ENCODE measurements at places on chromosomes 12 and 14.

DNA sequence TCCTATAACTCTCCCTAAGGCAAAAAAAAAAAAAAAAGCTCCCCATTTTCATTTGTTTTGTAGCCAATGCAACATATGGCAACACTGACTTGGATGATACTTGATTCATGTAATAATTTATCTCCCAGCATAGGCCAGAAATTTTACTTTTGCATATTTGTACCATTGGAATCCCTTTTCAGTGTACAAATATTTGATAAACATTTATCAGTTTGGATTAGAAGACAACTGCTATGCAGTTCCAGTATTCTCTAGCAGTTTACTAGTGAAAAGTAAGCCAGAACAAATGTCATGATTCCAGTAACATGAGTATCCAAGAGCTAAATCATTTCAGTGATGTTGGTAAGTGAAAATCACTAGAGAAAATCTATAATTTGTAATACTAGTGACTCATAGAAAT lies 392.3 kb downstream of the CCER1 start:
- DNase-seq = no peak

GRCh38 chr12:47766502-47767215 lies 6.4 kb upstream of the SLC48A1 start:
- no peak for DNase-seq

DNA sequence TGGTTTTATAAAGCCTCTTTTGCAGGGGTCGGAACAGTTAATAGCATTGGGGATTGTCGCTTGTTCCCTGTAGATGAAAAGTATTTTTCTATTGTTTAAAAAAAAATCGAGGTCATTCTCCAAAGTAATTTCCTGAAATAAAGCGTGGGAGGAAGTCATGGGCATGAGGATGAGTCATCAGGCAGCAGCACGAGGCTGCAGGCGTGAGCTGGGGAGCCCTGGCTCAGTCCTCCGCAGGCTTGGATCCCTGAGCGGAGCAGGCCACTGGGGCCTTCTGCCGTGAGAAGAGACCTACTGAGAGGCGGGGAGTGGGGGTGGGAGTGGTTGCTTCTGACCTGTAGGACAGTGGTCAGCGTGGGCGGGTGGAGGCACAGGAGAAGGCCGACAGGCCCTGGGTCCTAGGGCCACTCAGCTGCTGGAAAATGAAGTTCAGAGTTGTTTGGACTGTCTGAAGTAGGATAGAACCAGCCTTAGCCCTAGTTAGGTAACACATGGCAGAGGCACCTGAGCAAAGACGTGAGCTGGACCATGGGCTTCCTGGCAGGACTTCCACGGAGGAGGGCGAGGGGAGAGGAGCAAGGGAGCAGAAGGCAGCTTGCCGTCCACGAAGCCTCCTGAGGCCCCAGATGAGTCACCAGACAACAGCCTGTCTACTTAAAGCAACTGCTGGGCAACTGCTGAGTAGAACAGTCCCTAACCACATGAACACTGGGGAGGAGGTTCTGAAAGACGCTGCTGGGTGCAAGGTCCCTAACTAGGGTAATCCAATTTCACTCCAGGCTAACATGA lies 21.1 kb upstream of the LGALS3 start:
- no peak for DNase-seq

DNA sequence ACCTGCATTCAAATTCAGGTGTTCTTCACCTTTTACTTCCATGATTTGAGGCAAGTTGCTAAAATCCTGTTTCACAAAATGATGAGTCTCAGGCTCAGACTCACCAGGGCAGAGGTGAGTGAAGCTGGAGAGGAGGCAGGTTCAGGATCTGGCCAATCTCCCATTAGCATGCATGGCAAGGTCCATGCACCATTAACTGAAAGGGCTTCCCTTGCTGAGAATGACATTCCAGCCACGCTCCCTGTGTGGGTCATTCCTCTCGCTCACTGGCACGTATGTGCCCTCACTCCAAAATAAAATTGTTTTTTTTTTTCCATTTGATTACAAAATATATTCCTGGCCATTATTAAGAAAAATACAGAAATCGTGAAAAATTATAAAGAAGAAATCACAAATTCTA lies 257.6 kb downstream of the C12orf75 start:
- no peak for DNase-seq

- DNase-seq = no peak
Measured at GRCh38 chr14:31410048-31410650, 10.2 kb downstream of the HEATR5A start.

DNA sequence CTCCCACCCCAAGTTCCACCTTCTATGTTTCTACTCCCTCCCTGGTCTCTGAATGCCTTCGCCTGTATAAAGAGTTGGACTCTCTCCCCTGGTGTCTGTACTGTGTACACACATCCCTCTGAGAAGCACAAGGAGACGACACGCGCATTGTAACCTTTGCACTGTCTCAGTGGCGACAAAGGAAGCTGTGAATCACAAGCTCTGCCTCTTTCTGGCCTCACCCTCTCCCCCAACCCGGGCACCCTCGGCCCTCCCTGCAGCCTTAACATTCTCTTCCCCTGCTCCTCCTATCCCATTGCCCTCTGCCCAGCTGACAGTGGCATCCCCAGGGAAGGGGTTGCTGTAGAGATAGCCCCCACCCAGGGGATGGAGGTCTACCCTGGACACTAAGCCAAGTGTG lies 2.5 kb upstream of the SMARCD1 start:
- DNase-seq = no peak

- no peak for DNase-seq
Measured at GRCh38 chr14:38329246-38329645, 73.4 kb upstream of the CLEC14A start.

GRCh38 chr12:32398816-32399369 lies 465 bp upstream of the FGD4 start:
- DNase-seq = no peak

- DNase-seq = no peak
Measured at GRCh38 chr12:9347328-9348127, 139.3 kb upstream of the PZP start.

DNA sequence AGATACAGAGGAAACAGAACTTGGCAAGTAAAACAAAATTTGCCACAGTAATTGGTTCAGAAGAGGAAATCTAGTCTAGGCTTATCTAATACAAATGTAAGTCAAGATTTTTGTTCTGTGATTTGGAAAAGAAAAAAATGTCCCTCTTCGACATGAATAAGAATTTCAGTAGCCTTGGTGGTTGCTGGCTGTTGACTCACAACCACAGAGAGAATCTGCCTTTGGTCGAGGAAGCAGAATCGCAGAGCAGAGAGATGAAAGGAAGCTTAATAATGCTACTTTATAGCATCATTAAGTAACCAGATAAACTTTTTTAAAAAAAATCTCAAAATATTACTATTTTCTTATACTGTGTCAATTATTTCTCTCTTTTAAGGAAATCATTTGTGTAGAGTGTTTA lies 1096.6 kb downstream of the FLRT2 start:
- DNase-seq = no peak

DNA sequence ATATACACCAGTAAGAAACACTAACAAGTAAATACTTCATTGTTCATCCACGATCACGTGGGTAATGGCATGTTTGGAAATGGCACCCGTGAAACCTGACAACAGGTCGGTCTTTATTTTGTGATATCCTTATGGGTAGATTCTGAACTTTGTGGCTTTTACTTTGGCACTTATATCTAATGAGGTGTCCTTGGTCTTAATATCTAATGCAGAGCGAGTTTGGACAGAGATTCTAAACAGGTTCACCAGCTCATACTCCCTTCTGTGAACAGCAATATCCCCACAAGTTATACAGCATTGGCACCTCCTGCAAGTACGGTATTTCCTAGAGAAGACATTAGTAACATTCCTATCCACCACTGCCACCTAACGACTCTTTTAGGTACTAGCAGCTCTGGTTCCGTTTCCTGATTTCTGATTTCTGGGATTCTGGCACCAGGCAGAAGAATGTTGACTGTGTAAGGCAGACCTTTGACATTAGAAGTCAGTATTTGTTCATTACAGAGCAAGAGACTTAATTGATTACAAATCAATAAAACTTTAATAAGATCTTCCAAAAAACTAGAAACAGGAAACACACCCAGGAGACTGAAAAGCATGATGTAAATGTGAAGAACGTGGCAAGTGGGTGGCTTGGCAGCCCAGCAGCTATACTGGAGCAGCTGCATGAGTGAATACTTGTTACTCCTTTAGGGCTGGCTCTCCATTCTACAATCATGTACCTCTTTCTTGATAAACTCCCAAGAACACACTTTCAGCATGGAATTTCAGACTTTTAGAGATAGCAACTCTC lies 2.5 kb downstream of the ANG start:
- no peak for DNase-seq

DNA sequence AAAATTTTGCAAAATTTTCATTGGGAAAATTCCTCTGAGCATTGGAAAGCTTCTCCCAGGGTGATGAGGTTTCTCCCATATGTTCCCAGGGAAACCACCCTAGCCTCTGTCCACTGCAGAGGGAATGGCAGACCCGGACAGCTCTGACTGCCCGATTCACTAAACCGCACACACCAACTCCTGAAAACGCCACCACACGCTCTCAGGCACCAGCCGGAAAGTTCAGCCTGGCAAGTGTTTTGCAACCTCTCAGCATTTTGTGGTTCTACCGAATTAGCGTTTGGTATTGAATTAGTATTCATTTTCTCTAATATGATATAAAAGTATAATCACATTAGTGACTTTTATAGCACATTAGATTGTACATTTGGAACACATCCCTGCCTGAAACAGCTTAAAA lies 213.4 kb downstream of the PHETA1 start:
- no peak for DNase-seq

GRCh38 chr14:52877628-52878027 lies 73.2 kb downstream of the FERMT2 start:
- no peak for DNase-seq

DNA sequence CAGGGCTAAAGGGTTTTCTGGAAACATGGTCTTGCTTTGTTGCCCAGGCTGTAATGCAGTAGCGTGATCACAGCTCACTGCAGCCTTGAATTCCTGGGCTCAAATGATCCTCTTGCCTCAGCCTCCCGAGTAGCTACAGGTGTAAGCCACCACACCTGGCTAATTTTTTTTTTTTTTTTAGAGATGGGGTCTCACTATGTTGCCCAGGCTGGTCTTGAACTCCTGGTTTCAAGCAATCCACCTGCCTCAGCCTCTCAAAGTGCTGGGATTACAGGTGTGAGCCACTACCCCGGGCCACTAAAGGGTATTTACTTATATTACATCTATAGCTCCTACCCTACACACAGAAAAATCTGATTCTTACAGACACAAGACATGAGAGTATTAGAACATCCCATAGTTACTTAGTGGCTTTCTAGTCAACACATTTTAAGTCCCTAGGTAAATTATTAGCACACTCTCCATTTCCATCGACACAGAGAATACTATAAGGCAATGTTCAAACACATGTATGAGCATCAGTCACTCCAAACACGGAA lies 6.2 kb upstream of the DCAF11 start:
- no peak for DNase-seq

DNA sequence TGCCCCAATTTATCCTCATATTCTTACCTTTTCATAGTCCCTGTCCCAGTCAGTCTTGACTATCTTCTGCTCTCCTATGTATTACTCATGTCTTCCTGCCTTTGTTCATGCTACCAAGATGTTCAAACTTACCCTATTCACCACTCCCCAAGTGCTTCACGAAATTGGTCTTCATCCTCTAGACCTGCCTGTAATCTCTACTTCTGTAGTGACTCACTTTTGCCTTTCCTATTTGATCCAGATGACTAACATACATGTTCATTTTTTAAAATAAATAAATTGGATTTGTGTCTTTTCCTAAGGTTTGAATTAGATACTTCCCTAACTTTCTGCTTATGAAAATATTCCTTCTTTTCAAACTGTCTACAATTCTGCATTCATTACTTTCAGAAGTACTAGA lies 107.7 kb upstream of the PPM1H start:
- DNase-seq = no peak

GRCh38 chr14:91827746-91828145 lies 39.6 kb downstream of the TC2N start:
- no peak for DNase-seq

DNA sequence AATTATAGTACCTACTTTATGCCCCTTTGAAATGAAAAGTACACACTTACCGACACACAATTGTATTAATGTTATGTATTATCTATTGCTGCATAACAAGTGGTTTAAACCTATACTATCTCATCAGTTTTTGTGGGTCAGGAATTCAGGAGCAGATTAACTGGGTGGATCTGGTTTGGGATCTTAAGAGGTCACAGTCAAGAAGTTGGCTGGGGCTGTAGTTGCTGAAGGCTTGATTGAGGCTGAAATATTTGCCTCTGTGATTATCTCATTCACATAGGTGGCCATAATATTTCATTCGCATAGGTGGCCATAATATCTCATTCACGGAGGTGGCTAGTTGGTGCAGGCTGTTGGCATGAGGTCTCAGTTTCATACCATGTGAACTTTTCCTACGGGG lies 5.7 kb downstream of the METTL25 start:
- no peak for DNase-seq

- DNase-seq = no peak
Measured at GRCh38 chr14:93943052-93943451, 15.9 kb downstream of the FAM181A start.

DNA sequence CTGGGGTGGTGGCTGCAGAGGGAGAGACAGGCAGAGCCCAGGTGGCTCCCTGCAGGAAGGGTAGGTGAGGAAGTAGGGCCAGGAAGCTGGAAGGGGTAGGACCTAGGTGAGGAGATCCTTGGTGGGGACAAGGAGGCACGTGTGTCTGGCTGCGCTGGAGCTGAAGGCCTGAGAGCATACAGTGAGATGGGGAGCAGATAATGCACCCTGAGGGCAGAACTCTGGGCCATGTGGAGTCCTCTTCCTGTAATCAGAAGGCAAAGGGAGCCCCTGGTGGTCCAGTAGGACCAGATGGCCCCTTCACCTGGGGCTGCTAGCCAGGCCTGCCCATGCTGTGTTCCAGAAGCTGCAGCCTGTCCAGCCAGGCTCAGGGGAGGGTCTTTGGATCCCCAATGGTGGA lies 15.3 kb upstream of the KRT80 start:
- DNase-seq = no peak

- DNase-seq = no peak
Measured at GRCh38 chr12:50240792-50241114, 42.6 kb downstream of the LIMA1 start.

GRCh38 chr14:103562179-103562428 lies 353 bp downstream of the BAG5 start:
- DNase-seq = no peak

DNA sequence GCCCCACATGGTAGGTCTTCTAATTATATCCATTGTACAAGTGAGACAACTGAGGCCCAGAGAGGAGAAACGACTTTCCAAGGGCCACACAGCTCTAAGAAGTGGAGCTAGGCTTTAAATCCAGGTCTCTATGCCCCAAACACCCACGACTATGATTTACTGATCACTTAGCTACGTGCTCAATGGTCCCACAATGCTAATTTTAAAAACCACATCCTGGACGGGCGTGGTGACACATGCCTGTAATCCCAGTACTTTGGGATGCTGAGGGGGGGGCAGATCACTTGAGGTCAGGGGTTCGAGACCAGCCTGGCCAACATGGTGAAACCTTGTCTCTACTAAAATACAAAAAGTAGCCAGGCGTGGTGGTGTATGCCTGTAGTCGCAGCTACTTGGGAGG lies 8.4 kb upstream of the MLEC start:
- no peak for DNase-seq

All from stimulated activated CD8-positive, alpha-beta memory T cell treated with anti-CD3 and anti-CD28 coated beads, Interleukin-2, amount 100 ng/mL, for 1 hour (primary cell).